CD4-positive, alpha-beta T cell treated with Interleukin-21 for 1 hour (primary cell): ENCODE measurements at places on chromosomes 2 and 18.

DNA sequence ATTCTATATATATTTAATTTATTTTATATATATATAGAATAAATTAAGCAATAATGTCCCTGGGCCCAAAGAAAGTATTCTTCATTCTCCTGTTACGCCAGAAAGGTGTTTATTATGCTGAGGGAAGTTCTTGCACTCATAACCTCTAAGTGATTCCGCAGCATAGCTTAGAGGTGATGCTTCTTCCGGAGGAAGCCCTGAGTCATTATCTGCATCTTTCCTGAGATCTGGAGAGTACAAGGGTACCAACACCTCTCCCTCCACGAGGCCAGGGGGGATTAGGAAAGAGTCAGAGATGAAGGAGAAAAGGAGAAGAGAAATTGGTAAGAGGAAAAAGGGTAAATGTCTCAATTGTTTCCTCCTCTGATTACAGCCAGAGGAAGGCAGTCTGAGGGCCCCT lies 43.1 kb upstream of the RTN4 start:
- no peak for DNase-seq

GRCh38 chr18:73948497-73948896 lies 199.1 kb downstream of the FBXO15 start:
- DNase-seq, result no peak

GRCh38 chr2:199207011-199207410 lies 250.7 kb downstream of the SATB2 start:
- no peak for DNase-seq

DNA sequence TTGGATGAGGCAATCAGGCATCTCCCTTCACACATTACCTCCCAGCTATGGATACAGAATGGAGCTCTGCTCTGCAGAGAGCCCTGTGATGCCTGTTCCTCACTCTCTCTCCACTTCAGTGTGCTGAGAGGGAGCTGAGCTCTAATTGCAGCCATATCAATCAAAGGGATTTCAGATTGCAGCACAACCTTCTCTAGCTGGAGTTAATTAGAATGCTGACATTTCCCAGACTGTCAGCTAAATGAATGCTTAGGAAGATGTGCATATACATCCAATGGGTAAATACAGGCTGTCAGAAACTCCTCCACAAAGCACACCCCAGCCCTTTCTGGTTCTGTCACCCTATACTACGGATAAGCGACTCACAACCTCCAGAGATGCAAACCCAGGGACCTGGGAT lies 402.6 kb downstream of the EIPR1 start:
- DNase-seq, result no peak

GRCh38 chr2:235286622-235287374 lies 207.0 kb upstream of the AGAP1 start:
- no peak for DNase-seq

DNA sequence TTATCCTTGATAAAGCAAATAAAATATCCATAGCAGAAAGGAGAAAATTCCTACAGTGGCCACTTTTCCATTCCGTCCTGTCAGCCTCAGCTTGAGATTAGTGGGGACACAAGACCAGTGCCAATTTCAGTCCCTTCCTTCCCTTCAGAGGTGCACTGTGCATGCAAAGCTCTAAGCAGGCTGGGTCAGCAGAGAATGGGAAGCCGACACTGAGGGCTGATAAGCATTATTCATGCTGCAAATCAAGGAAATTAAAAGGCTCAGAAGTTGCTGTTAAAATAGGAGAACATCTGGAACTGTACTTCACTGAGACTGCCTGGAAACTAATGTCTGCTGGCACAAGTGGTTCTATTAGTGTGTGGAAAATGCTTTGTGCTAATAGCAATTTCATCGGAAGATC lies 534.3 kb downstream of the ADCYAP1 start:
- no peak for DNase-seq

GRCh38 chr2:240441993-240442411 lies 6.5 kb downstream of the GPC1 start:
- DNase-seq, result no peak

- no peak for DNase-seq
Observed at GRCh38 chr2:186440506-186440905, 45.6 kb upstream of the ZC3H15 start.

GRCh38 chr2:239316562-239317465 lies 84.0 kb downstream of the HDAC4 start:
- DNase-seq, result no peak

GRCh38 chr2:235311044-235311443 lies 182.8 kb upstream of the AGAP1 start:
- DNase-seq, result no peak

- no peak for DNase-seq
Observed at GRCh38 chr2:174334278-174334715, 457 bp upstream of the SP9 start.

GRCh38 chr2:104321796-104322349 lies 532.0 kb upstream of the POU3F3 start:
- DNase-seq, result no peak

DNA sequence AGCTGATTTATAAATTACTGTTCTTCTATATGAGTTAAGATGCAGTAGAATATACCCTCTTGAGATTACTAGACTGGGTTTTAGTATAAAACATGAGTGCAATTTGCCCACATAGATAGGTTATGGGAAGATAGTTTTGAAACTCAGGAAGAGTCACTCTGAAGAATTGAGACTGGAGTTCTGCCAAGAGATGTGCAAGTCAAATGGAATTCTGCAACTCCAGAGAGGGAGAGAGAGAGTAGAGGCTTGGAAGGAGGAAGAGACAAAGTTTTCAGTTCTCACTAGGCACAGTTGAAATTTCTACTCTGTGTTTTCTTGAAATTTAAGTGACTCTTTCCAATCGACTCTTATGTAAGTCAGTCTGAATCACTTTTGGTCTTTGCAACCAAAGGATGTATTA lies 878.8 kb downstream of the TSN start:
- DNase-seq, result no peak

DNA sequence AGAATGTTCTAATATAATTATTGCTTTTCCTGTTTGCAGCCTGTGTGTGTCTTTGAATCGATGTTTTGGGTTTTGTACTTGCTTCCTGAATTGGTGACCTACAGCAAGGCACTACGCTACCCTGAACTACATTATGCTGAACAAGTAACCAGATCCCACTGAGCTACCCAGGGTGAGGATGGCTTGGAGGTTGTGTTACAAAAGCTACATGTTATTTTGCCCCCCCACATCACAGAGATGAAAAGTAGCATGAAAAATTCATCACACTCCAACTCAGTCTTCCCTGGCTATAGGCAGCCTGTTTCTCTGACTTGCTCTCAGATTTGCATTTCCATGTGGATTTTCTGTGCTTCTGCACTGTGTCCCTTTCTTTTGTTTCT lies 162.1 kb downstream of the LDLRAD4 start:
- DNase-seq, result no peak

GRCh38 chr2:48400553-48401164 lies 129.3 kb upstream of the STON1 start:
- DNase-seq, result no peak

GRCh38 chr2:30509716-30510115 lies 62.7 kb downstream of the LCLAT1 start:
- no peak for DNase-seq

DNA sequence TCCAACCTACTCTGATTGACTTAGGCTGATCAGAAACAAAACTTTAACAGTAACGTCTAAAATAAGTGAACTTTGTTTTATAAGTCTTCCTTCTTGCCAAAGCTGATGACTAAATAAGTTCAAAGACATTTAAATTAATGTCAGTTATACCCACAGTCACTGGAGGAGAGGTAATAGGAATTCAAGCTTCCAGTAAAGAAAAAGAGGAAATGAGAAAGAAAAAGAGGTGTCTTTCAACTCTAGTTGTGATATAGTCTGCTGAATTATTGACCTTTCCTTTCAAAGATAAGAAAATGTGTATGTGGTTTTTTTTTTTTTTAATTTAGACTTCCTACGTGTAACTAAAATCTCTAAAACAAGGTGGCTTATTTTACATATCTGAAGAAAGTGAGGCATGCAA lies 191.5 kb downstream of the SLC8A1 start:
- DNase-seq, result no peak

- peak; percentile 27 for DNase-seq
Observed at GRCh38 chr2:70029814-70030409, 57.4 kb upstream of the PCBP1 start.

DNA sequence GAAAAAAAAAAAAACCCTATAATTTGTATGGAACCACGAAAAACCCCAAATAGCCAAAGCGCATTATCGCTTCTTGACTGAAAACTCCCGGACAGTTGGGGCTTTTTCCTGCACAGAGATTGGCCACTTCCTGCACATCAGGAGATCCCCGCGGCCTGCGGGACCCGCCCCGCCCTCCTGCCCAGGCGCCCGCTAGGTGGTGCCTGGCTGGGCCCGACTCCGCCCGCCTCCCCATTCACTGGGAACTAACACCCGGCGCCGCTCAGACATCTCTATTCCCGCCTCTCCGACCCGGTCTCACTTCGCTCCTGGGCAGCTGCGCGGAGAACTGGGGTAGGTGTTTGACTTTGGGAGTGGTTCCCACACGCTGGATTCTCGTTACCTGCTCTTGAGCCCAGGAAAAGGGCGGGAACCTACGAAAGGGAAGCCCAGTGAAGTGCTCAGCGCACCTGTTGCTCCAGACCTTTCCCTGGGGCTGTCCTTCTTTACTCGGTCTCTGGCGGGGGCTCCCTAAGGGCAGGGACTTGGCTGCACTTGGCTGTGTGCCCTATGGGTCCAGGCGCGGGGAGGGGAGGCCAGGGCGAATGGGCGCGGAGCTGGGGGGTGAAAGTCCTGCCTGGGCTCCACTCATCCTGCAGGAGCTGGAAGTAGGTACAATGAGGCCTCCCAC lies at the start of gene HMSD:
HMSD (plus strand) TSS at position 234 of the 670 bp plus-strand sequence. CDS start 4,155 bp downstream, outside the sequence.
- peak; percentile 59 for DNase-seq

GRCh38 chr2:152016181-152017120 lies 82.4 kb downstream of the CACNB4 start:
- no peak for DNase-seq

GRCh38 chr2:208254118-208254870 lies 577 bp downstream of the IDH1 start:
- peak; percentile 83 for DNase-seq

- no peak for DNase-seq
Observed at GRCh38 chr2:126889496-126890135, 9.1 kb upstream of the TEX51 start.

GRCh38 chr18:12540751-12541150 lies 117.2 kb downstream of the SPIRE1 start:
- DNase-seq, result no peak

DNA sequence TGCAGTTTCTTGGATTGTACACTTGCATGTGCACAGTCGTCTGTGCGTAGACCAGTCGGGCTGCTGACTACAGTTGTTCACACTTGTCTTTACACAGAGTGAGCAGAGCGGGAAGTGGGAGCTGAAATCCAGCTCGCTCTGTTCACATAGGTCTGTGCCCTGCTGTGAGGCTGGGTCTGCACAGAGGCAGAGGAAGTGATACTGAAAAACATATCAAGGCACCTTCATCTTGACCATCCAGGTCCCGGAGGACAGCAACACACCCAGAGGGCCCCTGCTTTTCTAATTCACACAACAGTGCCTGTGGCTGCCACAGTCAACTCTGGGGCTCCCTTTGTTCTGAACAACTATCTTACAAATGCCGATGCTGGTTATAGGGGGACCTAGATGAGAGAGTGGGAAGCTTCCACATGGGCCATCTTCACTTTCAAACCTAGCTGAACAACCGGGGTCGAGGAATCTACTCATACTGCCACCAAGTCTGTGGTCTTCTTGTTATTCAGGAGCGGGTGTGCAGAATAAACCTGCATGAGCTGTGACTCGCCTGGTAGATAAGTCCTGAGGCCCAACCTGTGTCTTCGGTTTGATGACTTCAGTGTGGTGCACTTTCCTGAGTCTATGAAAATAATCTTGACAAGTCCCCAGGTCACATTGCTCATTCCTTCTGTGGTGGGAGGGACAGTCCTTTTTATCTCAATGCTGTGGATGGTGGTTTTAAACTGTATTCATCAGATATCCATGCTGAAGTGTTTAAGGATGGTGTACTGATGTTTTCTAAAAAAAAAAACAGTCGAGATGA lies 3.5 kb upstream of the ADNP2 start:
- DNase-seq, result no peak

- peak; percentile 16 for DNase-seq
Observed at GRCh38 chr2:191302459-191303139, 57.4 kb downstream of the MYO1B start.

GRCh38 chr2:208711598-208711997 lies 305.0 kb downstream of the PTH2R start:
- no peak for DNase-seq

- DNase-seq, result no peak
Observed at GRCh38 chr2:112483042-112483473, 1.1 kb downstream of the TTL start.

- DNase-seq, result no peak
Observed at GRCh38 chr2:213281156-213281555, 3.1 kb upstream of the SPAG16 start.

DNA sequence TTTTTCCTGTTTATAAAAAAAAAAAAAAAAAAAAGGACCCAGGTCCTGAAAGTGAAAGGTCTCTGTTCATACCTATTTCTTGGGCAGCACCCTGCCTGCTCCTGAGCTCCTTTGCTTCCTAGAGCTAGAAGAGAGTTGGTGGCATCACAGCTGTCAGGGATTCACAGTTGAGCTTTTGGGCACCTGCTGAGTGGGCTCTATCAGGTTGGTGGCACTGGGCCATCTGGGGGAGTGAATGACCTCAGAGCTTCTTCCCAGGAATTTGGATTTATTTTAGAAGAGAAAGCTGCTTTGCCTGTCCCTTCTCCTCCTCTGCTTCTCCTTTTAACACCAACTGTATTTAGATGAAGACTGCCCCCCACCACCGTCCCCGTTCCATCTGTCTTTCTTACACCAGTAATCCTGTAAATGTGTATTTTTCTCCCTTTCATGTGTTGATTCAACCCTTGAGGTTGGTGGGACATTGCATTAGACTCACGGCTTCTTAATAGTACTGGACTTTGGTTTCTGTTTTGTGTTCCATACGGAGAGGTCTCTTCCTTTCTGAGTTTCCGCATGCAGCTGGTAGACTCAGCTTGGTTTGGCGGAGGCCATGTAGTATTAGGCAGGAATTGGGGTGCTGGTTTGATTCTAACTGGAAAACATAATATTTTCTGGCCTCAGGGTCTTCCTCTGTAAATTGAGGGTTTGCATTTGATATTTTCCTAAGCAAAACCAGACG lies 7.6 kb upstream of the MGAT5 start:
- no peak for DNase-seq

DNA sequence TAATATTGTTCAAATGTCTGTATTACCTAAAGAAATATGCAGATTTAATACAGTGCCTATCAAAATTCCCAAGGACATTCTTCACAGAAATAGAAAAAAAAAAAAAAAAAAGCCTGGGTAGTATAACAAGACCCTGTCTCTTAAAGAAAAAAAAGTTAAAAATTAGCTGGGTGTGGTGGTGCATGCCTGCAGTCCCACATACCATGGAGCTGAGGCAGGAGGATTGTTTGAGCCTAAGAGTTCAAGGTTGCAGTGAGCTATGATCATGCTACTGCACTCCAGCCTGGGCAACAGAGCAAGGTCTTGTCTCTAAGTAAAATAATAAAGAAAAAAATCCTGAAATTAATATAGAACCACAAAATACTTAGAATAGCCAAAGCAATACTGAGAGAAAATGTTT lies 51.9 kb downstream of the SLC16A14 start:
- DNase-seq, result no peak

- DNase-seq, result no peak
Observed at GRCh38 chr2:63676135-63676534, 87.4 kb downstream of the MDH1 start.

- no peak for DNase-seq
Observed at GRCh38 chr18:7104649-7105048, 12.9 kb downstream of the LAMA1 start.
